GM18507 (cell line): ENCODE measurements at places on chromosomes 6 and 20.

- no peak for DNase-seq
Observed at GRCh38 chr6:129183187-129183591, 300.3 kb downstream of the LAMA2 start.

GRCh38 chr6:113630738-113631535 lies 226.2 kb upstream of the MARCKS start:
- DNase-seq = no peak

GRCh38 chr20:21149344-21149743 lies 23.5 kb downstream of the KIZ start:
- no peak for DNase-seq

DNA sequence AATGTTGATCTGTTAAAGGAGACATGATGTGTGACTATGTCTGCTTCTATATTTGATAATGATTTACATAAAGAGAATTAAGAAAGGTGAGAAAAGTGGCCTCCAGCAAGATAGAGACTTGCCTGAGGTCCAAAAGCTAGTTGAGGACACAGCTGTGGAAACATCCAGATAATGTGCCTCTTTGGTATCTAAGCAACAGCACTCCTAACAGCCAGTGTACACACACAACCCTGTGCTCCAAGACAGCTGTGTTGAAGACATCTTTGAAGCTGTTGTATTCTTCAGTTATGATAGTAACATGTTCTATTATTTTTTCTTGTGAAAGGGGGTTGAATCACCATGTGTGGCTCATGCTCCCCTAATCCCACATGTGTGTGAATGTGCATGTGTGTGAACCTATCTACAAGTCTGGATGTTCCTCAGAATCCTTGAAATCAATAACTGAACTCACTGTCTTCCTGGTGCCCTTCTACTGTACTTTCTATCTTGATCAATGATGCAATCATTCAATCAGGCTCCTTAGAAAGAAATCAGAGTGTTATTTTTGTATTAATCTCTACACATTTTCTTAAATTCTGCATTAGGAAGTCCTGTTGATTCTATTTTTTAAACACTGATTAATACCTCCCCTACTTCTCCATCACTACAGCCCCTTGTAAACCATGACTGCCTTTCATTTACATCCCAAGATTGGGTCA lies 116.7 kb upstream of the SSTR4 start:
- DNase-seq = no peak
